Stimulated activated CD8-positive, alpha-beta memory T cell treated with anti-CD3 and anti-CD28 coated beads, Interleukin-4, amount 100 ng/mL, for 48 hours (primary cell): ENCODE measurements at places on chromosomes 4 and X.
A peak's percentile ranks its signal among the peaks of the same experiment; 100 is the strongest.

DNA sequence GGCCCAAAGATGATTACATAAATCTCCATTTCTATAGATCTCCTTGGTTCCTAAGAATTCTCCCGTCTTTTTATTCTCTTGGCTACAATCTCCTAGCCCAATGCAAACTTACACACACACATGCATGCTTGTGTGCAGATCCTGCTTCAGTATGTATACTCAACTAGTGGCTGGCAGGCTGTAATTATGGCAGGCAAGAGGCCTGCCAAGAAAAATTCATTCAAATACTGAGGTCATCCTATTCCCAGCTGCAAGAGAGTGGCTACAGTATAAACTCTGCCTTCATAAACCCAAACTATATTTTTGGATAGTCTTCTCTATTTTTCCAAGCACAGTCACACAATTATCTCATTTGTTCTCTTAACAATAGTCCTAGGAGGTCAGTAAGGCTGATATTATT, 95.2 kb downstream of the SHROOM4 start:
- DNase-seq: no peak

GRCh38 chrX:103674531-103675454, 11.7 kb downstream of the MORF4L2 start:
- no peak for DNase-seq

GRCh38 chrX:104324461-104325212, 69.9 kb upstream of the ESX1 start:
- DNase-seq: no peak

DNA sequence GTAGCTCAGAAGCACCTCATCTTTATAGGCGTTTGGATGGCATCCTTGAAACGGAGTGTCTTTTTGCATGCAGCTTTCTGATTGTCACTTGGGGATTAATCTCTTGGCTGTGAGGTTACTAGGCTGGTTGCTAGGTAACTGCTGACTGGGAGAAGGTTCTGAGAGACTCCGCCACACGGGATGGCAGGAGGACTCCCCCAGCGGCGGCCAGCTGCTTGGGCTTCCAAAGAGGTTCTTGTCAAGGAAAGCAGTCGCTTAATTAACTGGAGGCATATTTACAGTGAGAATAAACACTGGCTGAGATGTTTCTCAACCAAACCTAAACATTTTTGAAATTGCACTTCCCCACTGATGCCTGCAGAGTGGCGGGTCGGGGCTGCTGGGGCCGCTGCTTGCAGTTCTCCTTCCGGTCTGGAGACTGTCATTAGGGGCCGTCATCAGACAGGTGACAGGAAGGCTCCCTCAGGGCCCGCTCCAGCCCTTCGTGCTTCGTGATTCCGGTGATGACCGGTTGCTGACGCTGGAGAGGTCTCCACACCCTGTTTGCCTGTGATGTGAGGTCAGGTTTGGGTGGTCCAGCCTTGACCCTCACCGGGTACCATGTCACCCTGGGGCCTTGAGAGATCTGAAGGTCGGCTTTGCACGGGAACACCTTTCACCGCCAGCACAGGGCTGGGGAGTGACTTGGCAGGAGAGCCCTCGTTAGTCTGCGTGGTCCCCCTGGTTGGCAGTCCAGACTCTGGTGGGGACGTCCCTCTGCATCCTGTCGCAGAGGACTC, 9.1 kb downstream of the NSG1 start:
- no peak for DNase-seq

DNA sequence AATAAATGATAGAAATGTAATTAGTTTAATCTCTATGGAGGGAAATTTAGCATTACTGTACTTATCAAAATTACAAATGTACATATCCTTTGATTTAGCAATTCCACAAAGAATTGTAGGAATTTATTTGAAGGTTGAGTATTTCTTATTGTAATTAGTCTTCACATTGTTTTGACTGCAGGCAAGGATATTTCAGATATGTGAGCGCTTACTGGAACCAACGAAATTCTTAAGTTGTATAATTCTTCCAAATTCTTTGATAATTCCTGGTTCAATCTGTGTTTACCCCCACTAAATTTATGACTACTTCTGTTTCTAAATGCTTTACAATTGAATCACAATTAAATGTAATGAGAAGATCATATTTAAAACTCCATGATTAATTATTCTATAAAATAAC, 26.9 kb upstream of the WWC2 start:
- no peak for DNase-seq

DNA sequence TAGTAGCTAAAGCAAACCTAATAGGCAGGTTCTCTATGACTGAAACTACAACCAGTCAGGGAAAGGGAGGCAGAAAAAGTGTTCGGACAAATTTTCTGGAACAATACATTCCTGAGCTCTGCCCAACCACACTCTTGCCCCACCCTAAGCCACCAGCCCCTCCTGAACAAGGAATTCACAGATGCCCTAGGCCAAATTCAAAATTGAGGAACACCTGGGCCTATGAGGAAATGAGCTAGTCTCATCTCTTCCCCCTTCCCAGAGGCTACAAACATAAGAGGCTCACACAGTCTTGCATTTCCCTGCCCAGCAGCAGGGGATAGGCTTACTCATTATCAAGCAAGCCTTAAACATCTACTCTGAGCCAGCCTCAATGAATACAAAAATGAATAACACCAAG, 284.7 kb downstream of the ZNF674 start:
- no peak for DNase-seq

DNA sequence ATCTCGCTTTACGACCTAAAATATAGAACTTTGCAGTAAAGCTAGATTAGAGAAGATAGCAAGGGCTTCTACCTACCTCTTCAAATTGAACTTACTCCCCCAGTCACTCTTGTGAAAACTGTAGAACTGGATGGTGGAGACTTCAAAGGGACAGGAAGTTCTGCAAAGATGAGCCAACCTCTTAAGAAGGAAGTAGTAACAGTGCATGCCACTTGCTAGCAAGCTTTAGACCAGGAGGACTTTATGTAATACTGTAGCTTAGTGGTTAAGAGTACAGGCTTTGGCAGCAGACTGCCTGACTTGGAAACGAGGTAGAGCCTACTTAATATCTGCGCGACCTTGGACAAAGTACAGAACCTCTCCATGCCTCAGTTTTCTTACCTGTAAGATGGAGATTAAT, 27.5 kb upstream of the VBP1 start:
- no peak for DNase-seq

- no peak for DNase-seq
These were observed 15.3 kb upstream of the BEND4 start for GRCh38 chr4:42167709-42168108.

GRCh38 chrX:43679778-43680177, 23.7 kb downstream of the MAOA start:
- DNase-seq: no peak

GRCh38 chrX:153474718-153475117, 4.3 kb upstream of the HAUS7 start:
- DNase-seq: peak; percentile 44

DNA sequence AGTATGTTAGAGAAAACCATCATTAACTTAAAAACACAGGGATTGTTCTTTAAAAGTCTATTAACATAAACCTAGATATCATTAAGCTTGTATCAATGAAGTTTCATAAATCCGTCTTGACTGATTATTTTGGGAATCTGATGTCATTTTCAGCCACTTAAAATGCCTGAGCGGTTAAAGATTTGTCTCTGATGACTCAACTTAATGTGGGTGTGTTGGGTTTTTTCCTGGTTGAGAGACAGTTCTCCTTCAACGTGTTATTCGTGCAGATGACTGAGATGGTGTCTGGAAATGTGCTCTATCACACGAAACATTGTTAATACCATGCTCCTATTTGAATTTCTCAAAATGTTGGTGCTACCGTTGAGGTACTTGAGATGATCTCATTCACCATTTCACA, 227.3 kb upstream of the TENM3 start:
- DNase-seq: no peak

DNA sequence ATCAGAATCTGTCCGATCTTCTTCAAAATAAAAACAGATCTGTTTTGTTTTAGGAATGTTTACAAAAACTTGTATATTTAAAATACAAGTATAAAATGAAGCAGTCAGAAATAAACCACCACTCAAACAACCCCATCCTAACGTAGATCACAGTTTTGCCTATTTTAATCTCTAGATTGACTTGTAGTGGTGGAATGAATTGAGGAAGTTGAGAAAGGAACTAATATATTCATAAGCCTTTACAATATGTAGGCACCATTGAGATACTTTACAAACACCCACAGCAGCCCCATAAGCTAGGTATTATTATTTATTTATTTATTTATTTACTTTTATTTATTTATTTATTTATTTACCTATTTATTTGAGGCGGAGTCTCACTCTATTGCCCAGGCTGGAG, 52.3 kb upstream of the KLF3 start:
- no peak for DNase-seq

- no peak for DNase-seq
These were observed 260.2 kb downstream of the UNC5C start for GRCh38 chr4:95288552-95288951.

DNA sequence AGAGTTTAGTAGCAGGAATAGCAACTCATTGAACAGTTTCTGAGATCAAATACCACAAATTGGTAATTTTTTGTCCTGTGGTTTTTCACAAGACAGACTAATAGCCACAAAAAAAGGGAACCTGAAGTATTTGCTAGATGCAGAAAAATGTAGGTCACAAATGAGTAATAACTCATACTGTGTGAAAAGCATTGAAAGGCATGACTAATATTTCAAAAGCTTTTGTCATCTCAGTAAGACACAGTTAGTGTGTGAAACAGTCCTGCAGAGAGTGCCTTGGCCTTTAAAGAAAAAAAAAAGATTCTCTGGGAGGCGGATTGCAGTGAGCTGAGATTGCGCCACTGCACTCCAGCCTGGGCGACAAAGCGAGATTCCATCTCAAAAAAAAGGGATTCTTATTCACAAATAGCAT, 31.4 kb upstream of the SLC25A31 start:
- no peak for DNase-seq
